ENCODE measurements at places on chromosomes 16 and 17.

DNA sequence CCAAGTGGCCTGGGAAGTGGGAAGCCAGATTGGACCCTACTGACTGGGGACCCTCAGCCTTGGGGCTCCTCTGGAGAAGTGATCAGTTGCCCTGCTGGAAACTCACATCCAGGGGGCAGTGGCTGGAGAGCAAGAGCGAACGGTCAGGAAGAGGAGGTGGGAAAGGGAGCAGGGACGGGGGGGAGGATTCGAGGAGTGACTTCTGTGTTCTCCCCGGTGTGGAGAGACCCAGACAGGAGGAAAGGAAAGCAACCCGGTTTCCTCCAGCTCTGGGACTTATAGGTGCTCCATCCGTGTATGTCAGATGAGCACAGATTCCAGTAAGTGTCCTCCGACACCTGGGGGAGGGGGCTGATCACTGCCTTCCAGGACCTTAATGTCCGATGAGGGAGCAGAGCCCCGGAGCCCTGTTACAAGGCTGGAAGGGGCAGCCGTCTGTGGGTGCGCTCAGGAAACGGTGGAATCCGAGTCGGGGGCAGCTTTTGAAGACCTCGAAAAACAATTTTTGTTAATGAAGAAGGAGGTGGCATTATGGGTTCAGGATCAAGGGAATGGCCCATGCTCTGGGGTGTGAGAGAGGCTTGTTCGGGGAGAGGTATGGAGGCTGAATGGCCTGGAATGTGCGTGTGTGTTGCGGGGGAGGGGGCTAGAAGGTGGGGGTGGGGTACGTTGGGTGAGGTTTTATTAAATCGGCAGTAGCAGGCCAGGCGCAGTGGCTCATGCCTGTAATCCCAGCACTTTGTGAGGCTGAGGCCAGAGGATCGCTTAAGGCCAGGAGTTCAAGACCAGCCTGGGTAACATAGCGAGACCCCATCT is 34.8 kb upstream of the NDRG4 start:
- DNase-seq, result no peak

GRCh38 chr16:1325673-1326371 is 7.6 kb upstream of the BAIAP3 start:
- no peak for DNase-seq

GRCh38 chr16:49631187-49632041 is 224.5 kb downstream of the ZNF423 start:
- no peak for DNase-seq

DNA sequence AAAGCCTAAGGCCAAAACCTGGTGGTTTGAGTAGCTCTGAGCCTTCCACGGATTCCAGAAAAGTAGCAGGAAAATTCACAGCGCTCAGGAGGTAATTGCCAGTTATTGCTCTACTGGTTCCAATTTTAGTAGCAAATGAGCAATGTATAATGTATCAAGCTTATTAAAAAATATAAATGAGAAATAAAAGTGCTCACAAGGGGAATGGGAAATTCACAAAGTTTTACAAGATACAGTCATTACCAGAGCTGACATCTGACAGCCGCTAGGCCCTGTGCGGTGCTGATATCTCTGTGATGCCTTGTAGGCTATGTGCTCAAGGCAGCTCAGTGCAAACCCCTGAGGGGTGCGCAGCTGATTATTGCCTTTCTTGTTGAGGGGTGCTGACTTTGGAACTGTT is 47.5 kb downstream of the HS3ST3A1 start:
- no peak for DNase-seq

DNA sequence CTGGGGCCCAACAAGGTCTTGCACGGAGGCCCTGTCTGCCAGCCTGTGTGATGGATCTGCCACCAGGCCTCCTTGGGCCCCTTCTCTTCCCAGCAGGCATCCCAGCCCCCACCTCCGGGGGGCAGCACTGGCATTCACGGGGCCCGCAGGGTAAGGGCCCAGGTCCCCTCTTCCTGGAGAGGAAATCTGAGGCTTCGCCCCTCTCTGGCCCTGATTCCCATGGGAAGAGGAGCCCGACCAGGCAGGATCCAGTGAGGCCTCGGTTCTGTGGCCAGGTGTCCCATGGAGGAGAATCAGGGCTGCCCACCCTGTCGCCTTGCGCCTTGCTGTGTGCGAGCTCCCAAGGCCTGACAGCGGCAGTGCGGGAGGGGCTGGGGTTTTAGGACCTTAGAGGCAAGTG is 48.4 kb downstream of the PDPK1 start:
- peak; percentile 19 for DNase-seq
